ENCODE measurements at places on chromosomes 5 and 9.

- no peak for DNase-seq
Measured at GRCh38 chr5:157247267-157247666, 18.7 kb upstream of the CYFIP2 start.

DNA sequence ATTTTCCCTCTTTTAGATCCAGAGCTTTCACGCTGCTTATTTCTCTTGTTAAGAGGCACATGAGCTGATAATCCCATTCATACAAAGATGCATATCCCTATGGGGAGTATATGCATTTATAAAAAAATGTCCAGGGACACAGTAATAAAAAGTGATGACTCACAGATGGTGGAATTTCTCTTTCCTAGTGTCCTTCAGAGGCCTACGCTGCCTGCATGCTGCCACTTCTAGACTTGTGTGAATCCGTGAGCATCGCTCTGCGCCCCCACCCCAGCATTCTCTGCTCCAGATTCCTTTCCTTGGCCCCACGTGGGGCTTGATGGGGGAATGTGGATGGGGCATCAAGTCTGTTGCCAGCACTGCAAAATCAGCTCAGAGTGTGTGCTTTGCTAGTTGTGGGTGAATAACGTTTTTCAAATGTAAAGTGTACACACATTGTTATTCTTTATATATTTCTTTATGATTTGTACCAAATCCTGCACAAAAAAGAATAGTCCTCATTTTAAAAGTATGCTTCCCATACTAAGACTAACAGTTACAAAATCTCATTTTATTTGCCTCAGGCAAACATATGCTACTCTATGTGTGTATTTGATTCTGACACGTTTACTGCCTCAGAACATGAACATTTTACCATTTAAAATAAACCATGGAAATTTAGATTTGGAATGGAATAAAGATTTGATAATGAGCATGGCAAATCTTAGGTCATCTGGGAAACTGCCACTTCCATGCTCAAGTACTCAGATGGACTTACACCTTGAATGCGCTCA, 22.4 kb upstream of the RASGRF2 start:
- no peak for DNase-seq

DNA sequence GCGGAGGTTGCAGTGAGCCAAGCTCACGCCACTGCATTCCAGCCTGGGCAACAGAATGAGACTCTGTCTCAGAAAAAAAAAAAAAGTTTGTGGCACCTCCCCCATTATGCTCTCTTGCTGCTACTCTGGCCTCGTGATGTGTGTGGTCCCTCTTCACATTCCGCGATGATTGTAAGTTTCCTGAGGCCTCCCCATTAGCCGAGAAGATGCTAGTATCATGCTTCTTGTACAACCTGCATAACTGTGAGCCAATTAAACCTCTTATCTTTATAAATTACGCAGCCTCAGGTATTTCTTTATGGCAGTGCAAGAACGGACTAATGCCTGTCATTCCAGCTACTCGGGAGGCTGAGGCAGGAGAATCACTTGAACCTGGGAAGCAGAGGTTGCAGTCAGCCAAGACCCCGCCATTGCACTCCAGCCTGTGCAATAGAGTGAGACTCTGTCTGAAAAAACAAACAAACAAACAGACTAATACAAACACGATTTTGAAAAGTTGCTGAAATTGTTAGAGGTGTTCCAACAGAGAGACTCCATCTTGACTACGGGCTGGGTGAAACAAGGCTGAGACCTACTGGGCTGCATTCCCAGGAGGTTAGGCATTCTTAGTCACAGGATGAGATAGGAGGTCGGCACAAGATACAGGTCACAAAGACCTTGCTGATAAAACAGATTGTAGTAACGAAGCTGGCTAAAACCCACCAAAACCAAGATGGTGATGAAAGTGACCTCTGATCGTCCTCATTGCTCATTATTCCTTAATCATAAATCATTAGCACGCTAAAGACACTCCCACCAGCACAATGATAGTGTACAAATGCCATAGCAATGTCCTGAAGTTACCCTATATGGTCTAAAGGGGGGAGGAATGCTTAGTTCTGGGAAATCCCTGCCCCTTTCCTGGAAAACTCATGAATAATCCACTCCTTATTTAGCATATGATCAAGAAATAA, 8.3 kb upstream of the AFF4 start:
- DNase-seq, result no peak

GRCh38 chr5:37665889-37666288, 174.0 kb downstream of the GDNF start:
- DNase-seq, result no peak

GRCh38 chr9:127138444-127138843, 16.0 kb upstream of the ANGPTL2 start:
- no peak for DNase-seq

Measured in stimulated activated naive CD8-positive, alpha-beta T cell treated with anti-CD3 and anti-CD28 coated beads, Interleukin-15, Interleukin-2, amounts not matched to agents 100 U/mL and 50 U/mL, for 24 hours (primary cell).